ENCODE measurements at places on chromosomes 2 and 18. TPM values are rescaled to one million over a fixed set of nuclear protein-coding genes. Genes with fewer than 3 reads are reported as not detected.
A peak's percentile ranks its signal among the peaks of the same experiment; 100 is the strongest.

Gene KHK
- 0.37 TPM for total RNA-seq

Gene COL3A1
- 103 TPM for total RNA-seq

DNA sequence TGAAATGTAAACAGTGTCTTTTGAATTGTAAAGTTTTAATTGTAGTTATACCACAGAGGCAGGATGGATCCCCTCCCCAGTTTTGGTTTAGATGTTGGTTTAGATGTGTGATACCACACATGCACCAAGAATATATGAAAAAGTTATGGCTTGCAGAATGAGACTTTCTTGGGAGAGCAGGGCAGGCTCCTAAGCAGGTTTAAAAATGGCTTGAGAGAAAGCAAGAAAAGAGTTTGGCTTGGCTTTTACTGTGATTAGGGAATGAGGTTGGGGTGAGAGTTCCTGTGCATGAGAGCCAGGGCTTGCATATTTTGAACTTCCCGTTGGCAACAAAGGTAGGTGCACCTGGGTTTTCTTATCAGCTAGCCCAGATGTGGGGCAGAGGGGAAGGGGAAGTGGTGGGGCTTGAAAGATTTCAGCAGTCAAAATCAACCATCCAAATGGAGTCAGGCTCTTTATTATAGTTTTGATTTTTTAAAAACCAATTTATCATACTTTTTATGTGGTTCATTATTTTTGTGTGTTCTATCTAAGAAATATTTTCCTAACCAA lies 246.9 kb downstream of the MTX2 start:
- no peak for DNase-seq

DNA sequence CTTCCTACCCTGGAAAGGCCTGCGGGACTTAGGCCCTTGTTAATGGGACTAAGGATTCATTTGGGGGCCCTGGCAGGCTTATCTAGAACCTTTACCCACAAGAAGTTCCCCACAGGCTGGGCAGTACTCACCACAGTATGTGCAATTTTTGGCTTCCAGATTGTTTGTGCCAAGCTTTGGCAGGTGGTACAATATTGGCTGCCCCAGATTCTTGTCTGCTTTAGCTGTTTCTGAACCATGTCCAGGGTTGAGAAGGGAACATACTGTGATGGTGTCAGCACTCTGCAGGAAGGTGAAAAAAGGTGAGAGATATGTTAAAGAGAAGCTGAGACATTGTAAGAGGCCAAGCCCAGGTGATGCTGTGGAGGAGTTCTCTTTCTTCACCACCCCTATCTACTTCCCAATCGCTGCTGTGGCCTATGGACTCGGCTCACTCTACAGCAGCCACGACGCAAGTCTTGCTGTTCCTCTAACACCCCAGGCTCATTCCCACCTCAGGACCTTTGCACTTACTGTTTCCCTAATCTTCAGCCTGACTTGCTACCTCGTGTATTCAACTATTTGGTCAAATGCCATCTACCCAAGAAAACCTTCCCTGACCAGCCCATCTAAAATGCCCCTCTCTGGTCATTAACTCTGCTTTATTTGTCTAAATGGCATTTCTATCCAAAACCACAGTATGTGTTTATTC lies 9.2 kb downstream of the SLC4A5 start:
- no peak for DNase-seq

DNA sequence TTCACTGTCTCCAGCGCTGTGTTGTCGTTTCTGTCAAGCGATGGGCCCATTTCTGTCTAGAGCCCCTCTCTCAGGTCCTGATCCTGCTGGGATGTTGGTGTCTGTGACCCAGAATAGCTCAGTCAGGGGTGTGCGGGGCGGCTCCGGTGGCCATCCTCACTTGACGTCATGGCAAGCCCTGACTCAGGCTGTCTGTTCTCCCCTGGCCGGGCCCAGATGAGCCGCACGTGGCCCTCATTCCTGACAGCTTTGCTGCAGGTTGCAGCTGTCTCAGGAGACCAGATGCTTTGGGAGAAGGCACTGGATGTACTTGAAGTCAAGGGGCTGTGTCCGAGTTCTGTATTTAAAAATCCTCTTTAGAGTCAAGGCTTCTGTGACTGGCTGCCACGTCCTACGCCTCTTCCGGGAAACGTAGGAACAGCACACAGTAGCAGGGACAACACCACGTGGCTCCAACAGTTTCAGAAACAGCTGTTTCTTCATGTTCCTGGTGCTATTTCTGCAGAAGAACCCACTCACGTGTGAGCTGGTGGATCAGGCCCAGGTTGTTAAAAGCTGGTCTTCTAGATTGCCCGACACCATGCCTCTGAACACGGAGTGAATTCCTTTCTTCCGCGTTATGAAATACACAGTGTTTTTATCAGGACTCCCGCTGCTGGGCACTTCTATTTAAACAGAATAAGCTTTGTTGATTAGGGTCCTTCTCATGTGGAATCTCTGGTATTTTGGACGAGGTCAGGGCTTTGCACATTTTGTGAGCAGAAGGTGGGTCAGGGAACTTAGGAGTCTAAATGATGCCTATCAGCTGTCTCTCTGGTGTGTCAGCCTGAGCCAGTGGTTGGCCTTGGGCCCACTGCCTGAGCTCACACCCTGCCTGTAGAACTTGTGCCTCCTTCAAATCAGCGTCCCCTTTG lies 28.3 kb upstream of the NTSR2 start:
- DNase-seq, result peak; percentile 72

Gene CAPN14
- 1.0 TPM for total RNA-seq

GRCh38 chr2:195664528-195664927 lies 7.5 kb downstream of the SLC39A10 start:
- DNase-seq, result no peak

GRCh38 chr2:20509770-20510490 lies 63.1 kb downstream of the RHOB start:
- peak; percentile 65 for DNase-seq

Gene MYL1
- total RNA-seq, result not detected

DNA sequence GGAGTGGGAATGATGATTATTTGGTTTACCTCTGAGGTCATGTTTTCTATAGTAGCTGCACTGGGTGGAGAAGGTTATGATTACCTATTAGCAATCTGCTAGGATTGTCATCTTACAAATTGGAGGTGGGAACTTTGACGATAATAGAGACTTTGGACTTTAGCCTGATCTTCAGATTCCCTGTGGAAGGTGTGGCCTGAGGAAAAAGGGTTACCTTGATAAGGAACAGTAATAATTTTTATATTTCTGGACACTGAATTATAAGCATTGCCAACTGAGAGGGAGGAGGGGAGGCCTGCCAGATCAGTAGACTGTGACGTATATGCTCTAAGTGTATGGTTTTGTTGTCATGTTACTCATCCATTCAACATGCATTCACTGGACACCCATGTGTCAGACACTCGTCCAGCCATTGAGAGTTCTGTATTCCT lies 183.4 kb upstream of the FOSL2 start:
- DNase-seq, result no peak

DNA sequence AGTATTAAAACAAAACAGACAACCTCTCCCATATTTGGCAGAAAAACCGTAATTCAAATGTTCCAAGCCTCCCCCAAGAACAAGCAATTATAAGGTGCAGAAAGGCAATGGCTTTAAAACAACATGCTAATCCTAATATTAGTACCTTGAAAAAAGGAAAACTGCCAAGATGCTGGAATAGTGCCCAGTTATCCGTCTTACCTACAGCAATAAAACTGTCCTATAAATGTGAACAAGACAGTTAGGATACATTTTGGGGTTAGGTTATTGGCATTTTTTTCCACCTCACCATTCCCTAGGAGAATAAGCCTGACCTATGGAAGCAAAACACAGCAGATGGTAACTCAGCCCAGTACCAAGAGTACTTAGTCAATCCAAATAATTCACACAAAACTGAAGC lies 83.2 kb downstream of the TCF4 start:
- peak; percentile 44 for DNase-seq

DNA sequence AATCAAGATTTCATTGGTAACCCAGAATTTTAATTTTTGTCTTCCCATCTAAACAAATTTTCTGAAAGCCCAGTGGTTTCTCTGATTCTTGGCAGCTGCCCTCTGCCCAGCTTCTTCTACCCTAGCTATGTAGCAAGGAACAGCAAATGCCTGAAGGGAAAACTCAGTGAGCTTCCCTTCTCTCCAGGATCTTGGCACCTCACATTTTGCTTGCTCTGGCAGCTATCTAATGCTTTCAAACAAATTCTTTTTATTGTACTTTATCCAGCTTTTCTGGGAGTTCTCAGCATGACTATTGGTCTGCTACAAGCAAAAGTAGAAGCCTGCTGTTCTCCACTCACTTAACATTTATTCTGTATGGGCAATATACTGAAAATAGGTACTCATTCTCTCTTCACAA lies 18.3 kb upstream of the GFPT1 start:
- DNase-seq, result no peak

Gene ATL2
- 30.8 TPM for total RNA-seq

DNA sequence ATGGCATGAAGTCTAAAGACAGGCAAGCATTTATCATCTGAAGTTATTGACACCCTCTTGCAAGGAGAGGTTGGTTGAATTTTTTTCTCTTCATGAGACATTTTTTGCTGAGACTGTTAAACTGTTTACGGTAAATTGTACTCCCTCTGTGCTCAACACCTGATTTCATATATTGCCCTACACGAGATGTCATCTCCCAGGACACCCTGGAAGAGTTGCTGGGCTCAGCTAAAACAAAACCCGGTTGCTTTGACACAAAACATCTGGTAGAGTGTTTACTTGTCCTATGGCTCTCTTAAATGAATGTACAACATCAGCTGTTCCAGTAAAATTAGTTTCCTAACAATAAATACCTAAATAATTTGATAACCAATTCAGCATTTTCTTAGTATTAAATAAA lies 533.8 kb downstream of the SOCS6 start:
- no peak for DNase-seq

DNA sequence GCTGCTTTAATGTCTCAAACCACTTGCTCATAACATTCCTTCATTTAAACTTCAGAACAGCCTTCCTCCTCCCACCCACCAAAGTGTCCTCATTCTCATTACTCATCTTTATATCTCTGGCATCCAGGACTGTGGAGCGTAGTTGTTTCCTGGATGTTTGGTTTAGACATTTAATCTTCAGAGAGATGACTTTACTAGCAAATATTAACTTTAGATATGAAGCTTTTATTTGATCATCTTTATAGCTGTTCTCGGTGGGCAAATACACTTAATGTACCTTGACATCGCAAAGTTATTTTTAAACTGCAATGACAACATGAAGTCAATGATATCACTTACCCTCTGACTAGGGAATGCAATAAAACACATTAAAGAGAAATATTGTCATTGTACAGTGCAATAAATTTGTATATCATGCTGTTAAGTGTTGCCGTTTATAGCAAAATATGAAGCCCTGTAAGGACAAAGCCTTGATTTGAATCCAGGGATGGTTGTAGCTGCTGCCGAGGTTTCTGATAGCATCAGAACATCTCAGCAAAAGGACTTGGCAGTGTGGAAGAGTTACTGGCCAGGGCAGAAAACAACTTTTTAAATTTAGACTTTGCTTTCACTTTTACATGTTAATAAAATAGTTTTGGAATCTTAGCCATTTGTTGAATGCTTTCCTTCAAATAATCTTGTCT lies 4.6 kb upstream of the LAMA3 start:
- DNase-seq, result peak; percentile 64

DNA sequence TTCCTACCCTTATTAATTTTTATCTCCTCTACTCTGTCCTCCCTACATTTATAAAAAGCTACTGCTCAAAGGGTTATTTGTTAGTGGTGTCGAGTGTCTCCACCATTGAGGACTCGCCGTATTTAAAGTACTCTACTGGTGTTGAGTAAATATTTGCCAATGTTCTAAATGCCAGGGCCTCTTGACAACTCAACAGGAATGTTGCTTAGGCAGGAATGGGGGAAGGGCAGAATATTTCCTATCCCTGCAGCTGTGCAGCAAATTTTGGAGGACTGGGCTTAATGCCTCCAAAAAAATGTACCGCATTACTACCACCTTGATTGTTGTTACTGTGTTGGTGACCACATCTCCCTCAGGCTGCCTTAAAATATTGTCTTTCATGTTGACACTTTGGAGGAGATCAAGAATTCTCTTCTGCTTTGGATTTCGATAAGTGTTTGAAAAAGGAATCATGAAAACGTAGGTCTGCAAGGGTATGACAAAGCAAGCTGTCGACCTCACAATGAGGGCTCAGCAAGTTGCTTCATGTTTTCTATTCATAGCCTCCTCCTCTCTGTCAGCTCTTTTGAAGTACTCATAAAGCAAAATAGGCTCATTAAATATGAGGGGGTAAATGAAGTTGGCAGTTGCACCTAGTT lies 84.3 kb downstream of the EFEMP1 start:
- DNase-seq, result peak; percentile 50

Gene CCL20
- not detected for total RNA-seq
